ENCODE measurements at places on chromosomes 6 and 20.

- DNase-seq: no peak
Observed at GRCh38 chr6:75524322-75524972, 30.8 kb upstream of the FILIP1 start.

- no peak for DNase-seq
Observed at GRCh38 chr6:149961728-149962425, 1.9 kb upstream of the ULBP1 start.

- DNase-seq: no peak
Observed at GRCh38 chr6:38012573-38012972, 193.0 kb downstream of the ZFAND3 start.

DNA sequence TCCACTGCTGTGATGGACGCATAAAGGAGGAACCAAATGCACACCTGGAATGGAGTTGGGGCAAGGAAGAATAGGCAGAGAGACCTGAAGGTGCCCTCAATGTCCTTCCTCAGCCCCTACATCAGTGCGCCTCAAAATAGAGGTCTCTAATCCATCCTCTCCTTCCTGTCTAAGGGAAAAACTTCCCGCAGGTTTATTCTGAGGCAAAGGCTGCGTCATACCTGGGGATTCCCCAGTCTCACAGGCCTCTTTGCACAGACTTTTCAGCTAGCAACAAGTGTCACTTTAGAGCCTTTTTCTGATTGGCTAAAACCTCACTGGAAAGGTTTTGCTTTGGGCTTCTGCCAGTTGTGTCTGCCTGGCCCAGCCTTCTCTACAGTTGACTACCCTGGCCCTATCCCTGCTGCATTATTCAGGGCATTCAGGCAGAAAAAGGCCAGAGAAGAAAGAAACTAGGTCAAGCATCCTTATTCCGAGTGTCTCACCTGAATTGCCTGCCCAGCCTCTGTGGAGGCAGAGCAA, 1.8 kb upstream of the HLA-DQB1 start:
- DNase-seq: no peak

- no peak for DNase-seq
Observed at GRCh38 chr6:166595061-166595780, 8.7 kb upstream of the RAMACL start.

GRCh38 chr20:50546729-50547314, 36.6 kb downstream of the PTPN1 start:
- no peak for DNase-seq

DNA sequence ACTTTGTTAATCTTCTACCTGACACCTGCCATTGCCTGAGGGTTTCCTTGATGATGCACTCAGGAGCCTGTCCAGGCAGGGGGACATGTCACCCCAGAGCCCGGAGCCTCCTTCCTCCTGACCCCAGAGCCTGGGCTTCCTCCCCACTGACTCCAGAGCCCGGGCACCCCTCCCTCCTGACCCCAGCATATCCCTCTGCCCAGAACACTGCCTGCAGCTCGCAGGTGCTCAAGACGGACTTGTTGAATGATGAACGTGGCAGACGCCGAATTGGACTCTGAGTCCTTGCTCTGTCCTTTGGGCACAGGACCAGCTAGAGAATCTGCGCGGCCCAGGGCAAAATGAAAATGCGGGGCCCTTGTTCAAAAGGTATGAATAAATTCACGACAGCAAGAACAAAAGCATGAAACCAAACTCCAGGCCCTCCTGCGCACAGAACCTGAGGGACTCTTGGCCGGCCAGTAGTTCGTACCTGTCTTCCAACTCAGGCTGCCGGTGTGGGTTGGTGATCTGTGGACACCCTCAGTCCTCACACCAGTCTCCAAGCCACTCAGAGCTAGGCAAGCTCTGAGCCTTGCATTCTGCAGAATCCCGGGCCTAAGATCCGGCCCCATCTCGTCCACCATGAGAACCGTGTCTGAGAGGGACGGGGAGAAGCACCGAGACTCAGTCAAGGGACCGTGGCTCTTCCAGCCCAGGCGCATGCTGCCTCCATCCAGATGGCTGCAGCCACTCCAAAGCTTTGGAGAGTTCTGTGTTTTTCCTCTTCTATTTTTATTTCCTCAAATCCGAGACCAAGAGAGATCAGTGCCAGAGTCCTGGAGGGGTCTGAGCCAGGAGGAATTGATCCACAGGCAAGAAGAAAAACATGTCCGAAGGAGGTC, 104.7 kb downstream of the BMP7 start:
- peak; percentile 57 for DNase-seq
